Stimulated activated CD8-positive, alpha-beta memory T cell treated with anti-CD3 and anti-CD28 coated beads, Interleukin-15, amount 100 ng/mL, for 48 hours (primary cell): ENCODE measurements at places on chromosomes 6 and 20.

DNA sequence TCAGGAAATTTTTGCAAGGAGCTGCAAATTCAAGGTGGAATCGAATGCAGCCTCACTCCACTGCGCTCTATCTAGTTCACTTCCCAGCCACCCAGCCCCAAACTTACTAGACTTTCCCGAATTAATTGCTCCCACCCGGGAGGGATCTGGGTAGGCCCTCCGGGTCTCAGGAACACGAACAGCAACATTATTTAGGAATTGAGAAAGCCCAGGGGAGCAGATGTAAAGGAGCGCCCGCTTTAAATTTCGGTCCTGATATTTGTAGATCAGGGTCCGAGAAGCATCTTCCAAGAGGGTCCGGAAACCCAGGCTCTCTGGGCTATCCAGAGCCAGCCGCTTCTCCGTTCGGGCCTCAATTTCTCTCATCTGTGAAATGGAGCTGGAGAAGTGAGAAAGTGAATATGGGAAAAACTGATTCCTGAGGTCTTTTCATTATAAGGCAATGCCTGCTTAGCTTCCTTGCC is 490 bp upstream of the ID1 start:
- no peak for DNase-seq

DNA sequence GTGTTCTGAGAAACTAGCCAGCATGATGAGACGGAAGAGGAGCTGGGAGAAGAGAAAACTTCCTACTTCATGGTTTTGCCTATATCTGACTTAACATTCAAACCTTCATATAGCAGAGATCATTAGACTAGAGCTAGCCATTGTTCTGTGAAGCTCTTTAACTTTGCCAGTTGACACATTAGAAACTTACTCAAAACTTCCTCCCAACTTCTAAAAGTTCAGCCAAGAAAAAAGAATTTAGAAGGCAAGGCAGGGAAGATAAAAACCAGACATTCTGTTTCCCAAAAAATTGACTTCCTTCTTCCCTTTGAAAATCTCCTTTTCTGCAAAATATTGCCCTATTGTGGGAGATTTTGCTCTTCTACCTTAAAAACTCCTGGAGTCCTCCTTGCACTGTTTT is 134.8 kb upstream of the UST start:
- no peak for DNase-seq

DNA sequence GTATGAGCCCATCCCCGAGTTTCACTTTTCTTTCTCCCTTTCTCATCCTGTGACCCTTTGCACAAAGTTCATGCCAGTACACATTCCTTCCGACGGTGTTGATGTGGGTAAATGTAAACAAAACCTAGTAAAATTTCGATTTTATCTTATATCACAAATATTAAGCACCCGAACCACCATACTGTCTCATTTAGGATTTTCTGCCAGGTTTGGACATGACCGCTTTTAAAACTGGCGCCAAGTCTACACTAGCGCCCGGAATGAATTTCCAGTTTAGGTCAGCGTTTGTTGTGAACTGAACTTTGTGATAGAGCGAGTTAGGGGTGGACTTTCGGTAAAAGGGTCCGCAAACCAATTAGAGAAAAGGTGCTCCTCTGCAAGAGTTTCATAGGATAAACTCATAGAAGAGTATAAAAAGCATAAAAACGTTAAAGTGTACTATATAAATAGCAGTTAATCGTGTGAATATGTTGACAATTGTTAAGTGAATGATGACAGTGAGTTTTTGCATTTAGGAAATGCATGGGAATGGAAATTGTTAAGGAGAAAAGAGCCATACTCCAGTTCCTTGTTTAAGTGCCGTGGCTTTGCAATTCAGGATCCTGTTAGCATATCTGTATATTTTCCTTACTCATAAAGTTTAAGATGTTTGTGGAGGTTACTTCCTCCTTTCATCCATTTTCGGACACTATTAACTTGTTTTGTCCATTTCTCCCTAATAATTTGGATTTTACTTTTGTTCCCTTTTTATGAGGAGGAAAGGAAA is 937 bp downstream of the AKAP7 start:
- no peak for DNase-seq

DNA sequence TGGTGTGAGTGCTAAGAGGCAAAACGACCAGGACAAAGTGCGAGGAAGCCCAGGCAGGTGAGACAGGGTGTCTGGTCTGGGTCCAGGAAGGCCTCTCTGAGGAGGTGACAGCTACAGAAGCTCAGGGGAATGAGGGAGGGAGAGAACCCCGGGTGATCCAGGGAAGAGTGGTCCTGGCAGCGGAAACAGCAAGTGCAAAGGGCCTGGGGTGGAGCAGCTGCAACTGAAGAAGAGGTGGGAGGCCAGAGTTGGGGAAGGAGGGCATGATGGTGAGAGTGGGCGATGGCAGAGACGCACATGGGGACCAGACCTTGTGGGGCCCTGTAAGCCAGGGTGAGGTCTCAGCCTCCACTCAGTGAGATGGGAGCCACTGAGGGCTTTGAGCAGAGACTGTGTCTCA is 45.8 kb downstream of the DLGAP4 start:
- DNase-seq = no peak
